Psoas muscle (tissue), 8 donors: ENCODE measurements at places on chromosomes 12 and 14.
A peak's percentile ranks its signal among the peaks of the same experiment; 100 is the strongest.

DNA sequence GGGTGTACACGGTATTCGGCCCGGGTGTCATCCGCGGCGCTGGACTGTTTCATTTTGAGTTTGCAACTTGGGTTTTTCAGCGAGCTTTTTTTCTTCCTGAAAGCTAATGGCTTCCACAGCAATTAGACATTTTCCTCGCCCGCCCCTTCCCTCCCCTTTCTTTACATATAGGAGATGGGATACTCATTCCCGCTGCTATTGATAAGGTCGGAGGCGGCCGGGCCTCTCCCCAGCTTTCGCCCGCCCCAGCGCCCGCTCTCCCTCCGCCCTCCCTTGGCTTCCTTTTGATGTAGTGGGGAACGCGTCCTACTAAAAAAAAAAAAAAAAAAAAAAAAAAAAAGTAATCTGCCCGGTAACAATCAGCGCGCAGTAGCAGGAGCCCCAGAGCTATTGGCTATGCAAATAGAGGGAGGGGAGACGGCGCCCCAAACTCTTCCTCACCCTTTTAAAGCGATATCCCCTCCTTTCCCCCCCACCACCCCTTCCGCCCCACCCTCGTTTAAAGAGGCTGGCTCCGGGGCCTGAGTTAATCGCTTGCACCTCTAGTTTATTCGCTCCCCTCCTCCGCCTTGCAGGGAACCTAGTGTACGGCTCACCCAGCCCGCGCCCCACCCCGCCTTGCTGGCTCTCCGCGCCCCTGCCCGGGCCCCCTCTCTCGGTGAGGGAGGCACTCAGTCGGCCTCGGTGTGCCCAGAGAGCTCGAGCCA lies 1.7 kb upstream of the CCND2 start:
- DNase-seq, result peak; percentile 74

GRCh38 chr12:133120385-133121191 lies 9.5 kb downstream of the ZNF891 start:
- no peak for DNase-seq

GRCh38 chr14:62123961-62124360 lies 361.7 kb downstream of the SNAPC1 start:
- no peak for DNase-seq

- DNase-seq, result no peak
Measured at GRCh38 chr12:43407816-43408645, 144.0 kb downstream of the ADAMTS20 start.

DNA sequence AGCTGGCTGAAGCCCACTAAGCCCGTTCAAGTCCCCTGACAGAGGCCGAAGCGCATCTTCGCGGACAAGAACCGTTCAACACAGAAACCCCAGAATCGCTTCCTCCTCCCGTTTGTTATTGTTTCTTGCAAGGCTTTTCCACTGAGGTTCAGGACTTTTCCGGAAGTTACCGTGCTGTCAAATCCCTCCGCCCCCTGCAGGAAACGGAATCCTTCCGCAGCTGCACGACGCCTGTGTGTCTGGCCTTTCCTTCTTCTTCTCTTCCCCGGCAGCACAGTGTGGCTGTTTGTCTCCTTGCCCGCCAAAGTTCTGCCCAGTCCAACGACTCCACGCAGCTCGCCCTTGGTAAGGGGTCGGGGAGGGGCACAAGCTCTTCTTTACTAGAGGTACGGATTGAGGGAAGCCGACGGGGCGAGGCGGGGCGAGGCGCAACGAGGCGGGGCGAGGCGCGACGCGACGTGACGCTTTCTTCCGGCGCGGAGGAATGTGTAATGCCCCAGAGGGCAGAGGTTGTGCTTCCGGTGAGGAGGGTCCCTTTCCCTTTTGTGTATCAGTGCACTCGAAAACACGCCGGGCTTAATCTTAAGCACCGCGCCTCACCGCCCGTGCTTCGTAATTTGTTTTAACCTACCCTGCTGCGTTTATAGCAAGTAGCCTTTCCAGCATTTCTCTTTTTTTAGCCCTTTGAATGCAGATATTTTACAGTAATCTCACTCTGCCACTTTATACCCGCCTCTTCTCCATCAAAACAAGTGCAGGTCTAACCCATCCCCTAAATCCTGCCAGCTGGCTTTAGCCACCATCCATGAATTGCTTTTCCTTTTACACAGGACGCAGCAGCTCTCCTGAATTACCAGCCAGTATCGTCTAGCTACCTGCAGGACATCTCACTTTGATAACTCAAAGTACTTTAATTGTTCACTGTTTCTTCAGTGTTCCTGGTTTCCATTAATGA lies at the start of gene KDM5A:
Gene KDM5A (minus strand): TSS at position 179 of the 955 bp plus-strand sequence. CDS start 229 bp downstream, outside the sequence.
- DNase-seq, result peak; percentile 94

GRCh38 chr12:100554608-100555077 lies 18.8 kb upstream of the GAS2L3 start:
- no peak for DNase-seq

- DNase-seq, result no peak
Measured at GRCh38 chr14:72567226-72567625, 326.7 kb downstream of the DPF3 start.
